Iris pigment epithelial cell (primary cell): ENCODE measurements at places on chromosomes 3 and 15.

GRCh38 chr3:126364731-126365301 is 7.6 kb upstream of the KLF15 start:
- no peak for DNase-seq

- DNase-seq = no peak
Observed at GRCh38 chr3:116741467-116741866, 31.9 kb downstream of the TUSC7 start.

- DNase-seq = no peak
Observed at GRCh38 chr3:134753999-134754742, 40.9 kb upstream of the EPHB1 start.

DNA sequence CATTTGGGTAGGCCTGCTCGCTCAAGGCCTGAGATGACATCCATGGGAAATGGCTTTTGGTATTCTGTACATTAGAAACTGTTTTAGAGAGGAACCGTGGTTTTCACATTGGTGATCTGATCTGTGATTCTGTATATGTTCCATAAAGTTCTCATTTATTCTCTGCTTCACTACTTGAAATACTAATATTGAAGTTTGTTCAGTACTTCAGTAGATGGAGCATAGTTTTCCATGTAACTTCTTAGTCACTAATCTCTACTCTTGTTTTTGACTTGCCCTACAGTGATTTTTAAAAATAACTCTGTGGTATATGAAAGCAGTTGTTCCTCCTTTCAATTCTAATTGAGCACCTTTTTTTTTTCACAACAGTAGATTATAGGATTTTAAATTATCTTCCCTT is 66.5 kb downstream of the MBNL1 start:
- no peak for DNase-seq

- peak; percentile 50 for DNase-seq
Observed at GRCh38 chr15:52068004-52068615, 44.5 kb downstream of the BCL2L10 start.

- no peak for DNase-seq
Observed at GRCh38 chr15:58506064-58506490, 74.3 kb downstream of the LIPC start.

GRCh38 chr15:72796210-72796514 is 12.6 kb upstream of the ADPGK start:
- no peak for DNase-seq

DNA sequence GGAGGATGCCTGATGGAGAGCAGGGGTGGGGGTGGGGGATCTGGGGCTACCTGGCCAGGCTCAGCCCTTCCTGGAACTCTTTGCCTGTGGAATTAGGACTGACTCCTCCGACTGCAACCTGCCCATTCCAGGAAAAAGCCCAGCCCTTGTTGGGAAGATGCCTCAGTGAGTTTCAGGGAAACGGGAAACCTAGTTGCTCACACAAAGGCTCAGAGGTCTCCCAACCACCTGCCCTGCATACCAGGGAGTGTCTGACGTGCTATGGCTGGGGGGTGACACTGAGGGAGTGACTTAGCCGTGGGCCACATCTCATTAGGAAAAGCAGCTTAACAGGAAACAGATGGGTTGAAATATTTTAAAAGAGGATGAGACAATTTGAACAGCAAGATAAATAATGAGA is 27.9 kb downstream of the CYP8B1 start:
- DNase-seq = no peak

- DNase-seq = no peak
Observed at GRCh38 chr3:192413461-192413860, 313.9 kb downstream of the FGF12 start.

GRCh38 chr15:35308802-35309201 is 223.7 kb upstream of the NANOGP8 start:
- peak; percentile 99 for DNase-seq

- DNase-seq = no peak
Observed at GRCh38 chr15:81744364-81744763, 301.5 kb downstream of the MEX3B start.

DNA sequence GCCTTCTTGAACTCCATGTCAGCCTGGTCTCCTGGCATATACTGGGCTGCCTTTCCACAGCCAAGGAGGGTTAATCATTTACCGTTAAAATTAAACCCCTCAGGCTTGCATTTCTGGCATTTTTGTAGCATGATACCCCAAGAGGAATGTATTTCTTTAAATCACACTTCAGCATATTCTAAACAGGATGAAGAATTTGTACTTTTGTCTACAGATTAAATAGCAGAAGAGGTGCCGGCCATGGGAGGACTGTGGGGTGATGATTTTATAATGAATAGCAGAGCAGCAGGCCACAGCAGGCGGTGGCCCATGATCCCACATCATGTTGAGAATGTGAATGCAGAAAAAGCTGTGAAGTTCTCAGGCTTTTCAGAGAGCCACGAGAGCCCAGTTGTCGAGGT is 90.2 kb downstream of the ARNT2 start:
- DNase-seq = peak; percentile 82

- DNase-seq = peak; percentile 51
Observed at GRCh38 chr3:66885326-66886000, 112.6 kb upstream of the KBTBD8 start.

DNA sequence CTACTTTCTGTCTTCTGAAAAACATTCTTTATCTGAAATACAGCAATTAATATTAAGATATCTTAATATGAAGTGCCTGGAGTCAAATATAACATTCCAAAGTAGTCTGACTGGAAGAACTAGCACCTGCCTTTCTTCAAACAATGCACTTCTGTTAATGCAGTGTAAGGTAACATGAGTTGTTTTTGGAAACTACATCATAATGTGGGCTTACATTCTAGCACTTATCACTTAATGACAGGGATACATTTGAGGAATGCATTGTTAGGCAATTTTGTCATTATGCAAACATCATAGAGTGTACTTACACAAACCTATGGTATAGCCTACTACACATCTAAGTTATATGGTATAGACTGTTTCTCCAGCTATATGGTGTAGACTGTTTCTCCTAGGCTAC is 49.2 kb downstream of the SLC15A2 start:
- DNase-seq = no peak

DNA sequence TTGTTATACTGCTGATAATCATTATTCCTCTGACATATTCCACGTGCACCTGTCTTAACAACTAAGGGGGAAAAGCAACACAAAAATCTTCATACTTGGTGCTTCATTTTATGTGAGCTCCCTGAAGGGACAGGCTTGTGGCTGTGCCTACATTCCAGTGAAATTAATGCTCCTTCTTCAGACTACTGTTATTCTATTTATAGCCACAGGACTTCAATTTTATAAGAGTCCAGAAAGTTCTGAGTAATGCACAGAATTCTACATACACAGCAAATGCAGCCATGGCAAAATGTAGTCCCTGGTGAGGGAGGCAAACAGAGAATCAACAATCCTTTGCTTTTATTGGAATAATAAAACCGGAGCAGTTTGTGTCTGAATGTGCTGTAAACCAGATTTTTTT is 417.1 kb downstream of the RBMS3 start:
- DNase-seq = peak; percentile 60

DNA sequence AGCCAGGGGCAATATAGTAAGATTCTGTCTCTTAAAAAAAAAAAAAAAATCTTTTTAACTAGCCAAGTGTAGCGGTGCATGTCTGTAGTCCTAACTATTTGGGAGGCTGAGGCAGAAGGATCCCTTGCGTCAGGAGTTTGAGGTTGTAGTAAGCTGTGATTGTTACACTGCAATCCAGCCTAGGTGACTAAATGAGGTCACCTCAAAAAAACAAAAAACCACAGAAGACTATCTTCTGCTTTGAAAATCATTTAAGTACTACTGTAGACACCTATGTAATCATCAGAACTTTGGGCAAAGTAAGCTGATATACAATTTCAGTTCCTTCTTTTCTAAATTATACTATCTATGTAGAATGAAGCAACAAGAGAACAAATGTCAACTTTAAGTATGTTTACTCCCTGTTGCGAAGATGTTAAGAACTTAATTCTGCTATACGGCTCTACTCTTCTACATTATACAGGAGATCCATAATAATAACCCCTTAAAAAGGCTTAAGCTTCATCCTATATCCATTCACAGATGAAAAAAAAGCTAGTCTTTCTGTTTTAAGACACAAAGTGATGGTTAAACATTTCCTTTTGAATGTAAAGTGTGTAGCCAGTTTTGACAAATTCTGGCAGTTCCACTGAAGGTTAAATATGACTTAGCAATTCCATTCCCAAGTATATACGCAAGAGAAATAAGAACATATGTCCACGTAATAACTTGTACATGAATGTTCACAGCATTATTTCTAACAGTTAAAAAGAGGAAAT is 15.2 kb downstream of the DAZL start:
- DNase-seq = no peak

DNA sequence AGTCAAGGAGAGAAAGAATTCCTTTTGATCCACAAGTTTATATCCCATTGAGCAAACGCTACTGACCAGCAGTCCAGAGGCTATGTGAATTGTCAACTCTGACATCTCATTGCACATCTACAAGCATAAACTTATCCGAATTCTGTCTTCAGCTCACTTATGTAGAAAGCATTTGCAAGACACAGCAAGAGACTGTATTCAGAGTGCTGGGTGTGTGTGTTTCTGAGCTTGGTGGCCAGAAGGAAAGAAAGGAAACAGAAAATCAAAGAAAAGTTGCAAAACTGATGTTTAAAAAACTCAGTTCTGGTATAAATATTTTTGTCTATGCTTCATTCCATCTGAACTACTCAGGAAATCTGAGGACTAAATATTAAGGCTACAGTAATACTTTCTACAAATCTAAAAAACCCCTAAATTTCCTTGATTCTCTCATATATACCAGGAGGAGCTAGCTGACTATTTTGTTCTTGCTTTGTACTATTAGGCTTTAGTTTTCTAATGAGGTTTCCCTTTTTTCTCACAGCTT is 45.5 kb downstream of the LSAMP start:
- DNase-seq = no peak

- DNase-seq = no peak
Observed at GRCh38 chr3:2714834-2715233, 395.3 kb downstream of the IL5RA start.

GRCh38 chr15:81001152-81002008 is 657 bp downstream of the TLNRD1 start:
- DNase-seq = peak; percentile 54

DNA sequence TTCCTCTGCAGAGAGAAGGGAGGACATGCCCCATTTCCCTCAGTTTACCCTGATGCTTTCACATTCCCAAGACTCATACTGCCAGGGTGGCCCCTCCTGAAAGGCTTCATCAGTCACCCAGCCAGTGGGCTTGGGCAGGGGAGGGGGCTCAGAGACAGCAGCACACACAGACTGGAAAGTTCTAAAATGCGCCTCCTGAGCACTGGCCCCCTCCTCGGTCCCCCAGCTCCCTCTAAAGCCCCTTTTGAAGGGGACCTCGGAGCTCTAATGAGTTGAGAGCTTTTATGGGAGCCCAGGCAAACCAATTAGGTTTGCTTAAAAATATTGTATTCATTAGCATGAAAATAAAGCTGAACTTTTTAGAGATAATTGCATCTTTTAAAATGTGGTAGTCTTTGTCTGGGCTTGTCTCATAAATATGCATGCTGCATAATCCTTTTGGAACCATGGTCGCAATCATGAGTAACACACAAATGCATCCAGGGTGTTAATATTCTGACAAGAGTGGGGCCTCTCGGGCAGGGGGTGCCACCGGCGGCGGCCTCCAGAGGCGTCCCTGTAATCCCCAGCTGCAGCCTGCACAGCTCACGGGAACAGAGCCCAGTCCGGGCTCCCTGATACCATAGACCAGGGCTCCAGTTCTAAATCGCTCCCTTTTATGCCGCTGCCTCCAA is 78.5 kb downstream of the RPLP1 start:
- no peak for DNase-seq

- no peak for DNase-seq
Observed at GRCh38 chr15:58410353-58410752, 21.4 kb upstream of the LIPC start.

DNA sequence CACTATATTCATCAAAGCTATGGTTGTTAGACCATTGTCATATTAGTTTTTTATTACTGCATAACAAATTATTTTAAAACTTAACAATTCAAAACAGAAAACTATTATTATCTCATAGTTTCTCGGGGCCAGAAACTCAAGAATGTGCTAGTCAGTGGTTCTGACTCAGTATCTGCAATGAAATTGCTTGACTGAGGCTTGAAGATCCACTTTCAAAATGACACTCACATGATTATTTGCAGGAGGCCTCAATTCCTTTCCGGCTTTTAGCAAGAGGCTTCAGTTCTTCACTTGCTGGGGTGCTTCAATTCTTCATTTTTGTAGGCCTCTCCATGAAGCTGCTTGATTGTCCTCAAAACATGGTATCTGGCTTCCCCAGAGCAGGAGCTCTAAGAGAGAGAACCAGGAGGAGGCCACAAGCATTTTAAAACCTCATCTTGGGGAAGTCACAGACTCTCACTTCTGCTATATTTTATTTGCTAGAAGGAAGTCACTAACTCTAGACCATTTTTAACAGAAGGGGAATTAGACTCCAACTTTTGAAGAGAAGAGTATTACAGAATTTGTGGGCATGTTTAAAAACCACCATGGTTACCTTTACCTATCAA is 383.7 kb downstream of the MFSD1 start:
- no peak for DNase-seq

GRCh38 chr3:159356606-159357005 is 554.8 kb downstream of the MFSD1 start:
- DNase-seq = no peak

DNA sequence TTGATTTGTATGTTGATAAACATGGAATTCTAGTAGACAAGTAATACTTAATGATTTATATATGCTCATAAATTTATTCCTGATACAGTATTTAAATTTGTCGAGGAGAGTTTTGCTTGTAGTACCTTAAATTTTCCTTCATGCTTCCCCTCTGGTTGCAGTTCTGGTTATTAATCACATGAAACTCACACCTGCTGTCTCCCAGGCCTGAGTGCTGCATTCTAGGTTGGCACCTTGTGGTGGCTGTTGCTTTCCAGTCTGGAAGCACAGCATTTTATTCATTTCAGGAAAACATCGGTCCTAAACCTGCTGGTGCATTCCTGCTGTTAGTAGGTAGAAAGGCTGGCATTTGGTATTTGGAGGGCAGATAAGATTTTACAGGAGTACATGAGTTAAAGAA is 44.9 kb downstream of the ATP1B3 start:
- DNase-seq = no peak

GRCh38 chr15:68402432-68403160 is 29.4 kb downstream of the ITGA11 start:
- no peak for DNase-seq

DNA sequence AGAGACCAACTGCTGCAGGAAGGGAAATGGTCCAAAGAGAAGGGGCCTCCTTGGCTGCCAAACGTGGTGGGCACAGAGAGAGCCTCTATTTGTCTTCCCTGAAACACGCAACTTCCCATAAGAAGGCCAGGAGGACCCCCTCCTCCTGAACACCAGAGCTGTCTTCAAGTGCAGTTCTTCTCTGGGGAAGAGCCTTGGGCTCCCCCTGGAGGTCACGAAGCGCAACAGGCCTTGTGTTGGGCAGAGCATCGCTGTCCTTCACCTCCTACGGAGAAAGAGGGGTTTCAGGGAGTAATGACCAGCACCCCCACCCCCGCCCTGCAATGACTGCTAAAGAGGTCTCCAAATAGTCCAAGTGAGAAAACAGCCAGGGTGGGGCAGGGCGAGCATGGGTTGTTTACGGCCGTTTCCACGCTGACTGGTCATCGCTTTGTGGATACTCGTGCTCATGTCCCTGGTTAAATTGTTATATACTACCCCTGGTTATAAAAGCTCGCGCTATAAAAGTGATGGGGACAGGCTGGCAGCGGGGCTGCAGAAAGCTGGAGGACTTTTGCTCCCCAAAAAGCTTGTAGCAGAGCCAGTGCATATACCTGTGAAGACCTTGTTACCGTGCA is 397.5 kb upstream of the ATP10A start:
- peak; percentile 11 for DNase-seq

- no peak for DNase-seq
Observed at GRCh38 chr3:40169983-40170382, 139.5 kb upstream of the EIF1B start.

- DNase-seq = peak; percentile 74
Observed at GRCh38 chr15:48693484-48693883, 48.0 kb upstream of the FBN1 start.
